ENCODE measurements at places on chromosomes 2 and 18. TPM values are rescaled to one million over a fixed set of nuclear protein-coding genes. Genes with fewer than 3 reads are reported as not detected.

The EMILIN2 gene
- total RNA-seq: 3.4 TPM

The UBXN2A gene
- total RNA-seq: 9.5 TPM

The SPATS2L gene
- total RNA-seq: 44.5 TPM

The SLC5A7 gene
- not detected for total RNA-seq

The KATNAL2 gene
- 2.2 TPM for total RNA-seq

The CHRNG gene
- not detected for total RNA-seq

The KCNIP3 gene
- 0.65 TPM for total RNA-seq

The MYO3B gene
- 0.13 TPM for total RNA-seq

The LIMS3 gene
- total RNA-seq: 4.2 TPM

The DUSP19 gene
- 4.3 TPM for total RNA-seq

The VWC2L gene
- total RNA-seq: not detected

The VWA3B gene
- not detected for total RNA-seq
